ENCODE measurements at places on chromosomes 6 and 20.
A peak's percentile ranks its signal among the peaks of the same experiment; 100 is the strongest.

GRCh38 chr20:36507746-36508145 lies 33.6 kb upstream of the MYL9 start:
- DNase-seq, result no peak

- peak; percentile 95 for DNase-seq
Observed at GRCh38 chr6:155528982-155529453, 73.4 kb upstream of the NOX3 start.

GRCh38 chr6:34053721-34054120 lies 92.2 kb downstream of the GRM4 start:
- DNase-seq, result no peak

- no peak for DNase-seq
Observed at GRCh38 chr20:58986968-58987517, 6.0 kb downstream of the NELFCD start.

DNA sequence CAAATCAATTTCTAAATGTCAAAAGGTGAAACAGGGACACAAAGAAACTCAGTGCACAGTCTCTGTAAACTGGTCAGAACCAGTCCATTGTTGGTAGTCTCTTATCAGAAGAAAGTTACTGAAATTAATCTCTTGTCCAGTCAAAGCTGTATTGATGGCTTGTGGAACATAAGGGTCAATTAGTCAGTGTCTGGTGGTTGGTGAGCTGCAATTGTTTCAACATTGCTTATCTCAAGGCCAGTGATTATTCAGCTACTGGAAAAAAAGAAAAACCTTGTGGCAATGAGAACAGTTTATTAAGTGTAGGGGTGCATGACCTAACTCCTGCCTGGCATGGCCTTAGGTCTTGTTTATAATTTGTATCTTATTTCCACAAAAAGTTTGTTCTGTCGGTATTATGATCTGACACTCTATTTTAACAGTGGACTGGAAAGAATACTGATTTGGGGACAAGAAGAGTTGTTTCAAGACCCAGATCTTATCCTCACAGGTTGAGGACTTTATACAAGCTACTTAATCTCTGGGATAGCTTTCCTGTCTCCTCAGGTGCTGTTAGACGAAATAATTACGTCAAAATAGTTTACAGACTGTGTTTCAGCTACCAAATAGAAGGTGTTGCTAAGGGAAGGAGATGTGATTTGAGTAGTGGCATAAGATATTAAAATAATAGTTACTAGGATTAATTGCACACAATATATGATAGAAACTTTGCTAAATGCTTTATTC lies 520.0 kb upstream of the IRAK1BP1 start:
- no peak for DNase-seq

GRCh38 chr6:162242915-162243314 lies 484.7 kb downstream of the PRKN start:
- no peak for DNase-seq

GRCh38 chr6:130574146-130574545 lies 208.3 kb downstream of the TMEM200A start:
- no peak for DNase-seq

DNA sequence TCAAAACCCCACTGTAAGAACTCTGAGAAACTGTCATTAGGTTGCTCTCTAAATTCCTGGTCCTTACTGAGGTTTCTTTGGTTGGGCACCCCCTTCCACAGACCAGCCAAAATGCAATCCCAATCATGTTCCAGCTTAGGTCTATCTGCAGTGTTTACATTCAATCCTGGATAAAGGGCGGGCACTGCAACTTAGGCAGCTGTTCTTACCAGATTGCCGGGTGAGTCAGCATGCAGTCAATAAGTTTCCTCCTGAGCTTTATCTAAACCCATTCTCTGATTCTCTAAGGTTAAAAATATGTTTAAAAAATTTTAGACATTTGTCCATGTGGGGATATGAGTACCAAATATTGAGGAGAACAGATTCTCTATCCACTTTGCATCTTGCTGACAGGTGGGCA lies 197.8 kb downstream of the HAO1 start:
- DNase-seq, result no peak

Measured in HepG2 (cell line).